NCI-H187 (cell line): ENCODE measurements at places on chromosomes 5 and 9.

GRCh38 chr5:33944543-33945132, 8.5 kb downstream of the RXFP3 start:
- DNase-seq, result no peak

GRCh38 chr9:130239741-130240241, 25.8 kb upstream of the HMCN2 start:
- DNase-seq, result no peak

DNA sequence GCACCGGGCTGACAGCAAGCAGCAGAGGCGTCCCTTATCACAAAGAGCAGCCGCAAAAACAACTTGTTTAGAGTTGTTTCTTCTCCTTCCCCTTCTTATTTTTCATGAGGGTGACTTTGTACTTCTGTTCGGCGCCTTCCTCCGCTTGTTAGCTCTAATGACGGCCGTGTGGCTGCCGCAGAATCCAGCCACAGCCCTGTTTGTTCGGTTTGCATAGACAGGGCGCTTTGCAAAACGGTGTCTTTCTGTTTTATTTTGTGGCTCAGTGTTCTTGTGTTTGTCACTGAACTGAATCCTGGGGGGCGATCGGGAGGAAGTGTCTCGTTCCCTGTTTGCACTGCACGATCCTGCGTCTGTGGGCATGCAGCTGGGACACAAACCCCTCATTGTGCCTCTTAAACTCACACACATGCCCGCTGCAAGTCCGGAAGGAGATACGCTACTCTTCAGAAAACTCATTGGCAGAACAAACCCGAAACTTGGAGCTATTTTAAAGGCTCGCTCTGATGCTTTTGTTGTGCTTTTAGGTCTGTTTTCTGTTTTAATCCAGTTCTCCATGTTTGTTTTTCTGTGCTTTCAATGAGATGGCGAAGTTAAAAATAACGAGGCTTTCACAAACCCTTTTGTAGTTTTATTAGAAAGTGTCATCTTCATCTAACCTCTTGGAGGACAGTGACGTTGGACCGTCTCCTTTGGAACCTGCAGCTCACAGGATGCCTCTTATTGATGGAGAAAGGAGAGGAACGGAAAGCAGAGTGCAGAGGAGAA, 213.9 kb downstream of the IRX2 start:
- no peak for DNase-seq

DNA sequence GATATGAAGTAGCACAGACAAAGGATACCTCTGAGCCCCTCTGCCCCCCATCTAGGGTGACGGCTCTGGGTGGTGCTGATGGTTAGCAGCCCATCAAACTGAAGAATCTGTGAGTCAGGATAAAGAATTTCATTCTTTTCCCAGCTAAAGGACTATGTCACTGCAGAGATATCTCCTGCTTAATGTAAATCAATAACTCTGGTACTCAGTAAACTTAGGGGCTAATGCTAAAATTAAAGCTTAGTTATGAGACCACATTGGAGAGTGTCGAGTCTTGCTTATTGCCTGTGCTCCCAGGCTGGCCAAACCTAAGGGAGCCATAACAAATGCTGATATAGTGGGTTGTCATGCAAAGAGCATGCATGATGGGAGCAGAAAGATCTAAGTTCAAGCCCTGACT, 25.6 kb upstream of the ACTBL2 start:
- no peak for DNase-seq

GRCh38 chr5:56313596-56313995, 80.5 kb upstream of the ANKRD55 start:
- DNase-seq, result no peak

DNA sequence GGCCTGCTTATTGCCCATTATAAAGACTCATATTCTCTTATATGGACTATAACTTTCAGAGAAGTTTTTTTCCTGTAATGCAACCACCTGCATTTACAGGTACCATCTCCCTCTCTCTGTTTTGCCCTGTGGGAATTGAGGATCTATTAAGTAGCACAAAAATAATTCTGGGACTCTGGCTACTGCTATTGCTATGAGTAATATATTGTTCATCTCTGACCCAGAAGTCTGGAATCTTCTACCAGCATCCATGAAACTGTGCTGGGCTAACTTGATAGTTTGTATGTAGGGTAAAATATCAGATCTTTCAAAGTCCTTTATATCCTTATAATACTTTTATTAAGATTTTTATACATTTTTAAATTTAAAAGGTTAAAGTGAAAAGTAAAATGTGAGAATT, 607.2 kb downstream of the EFNA5 start:
- no peak for DNase-seq

DNA sequence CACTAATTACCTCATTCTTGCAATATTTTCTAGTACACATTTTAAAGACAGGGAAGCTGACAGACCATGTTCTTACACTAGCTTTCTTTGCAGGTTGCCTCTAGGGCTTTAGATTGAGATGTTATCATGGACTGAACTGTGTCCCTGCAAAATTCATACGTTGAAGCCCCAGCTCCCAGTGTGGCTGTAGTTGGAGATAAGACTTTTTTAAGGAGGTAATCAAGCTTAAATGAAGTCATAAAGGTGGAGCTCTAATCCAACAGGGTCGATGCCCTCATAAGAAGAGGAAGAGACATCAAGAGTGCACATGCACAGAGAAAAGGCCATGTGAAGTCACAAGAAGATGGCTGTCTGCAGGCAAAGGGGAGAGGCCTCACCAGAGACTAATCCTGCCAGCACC, 471.2 kb upstream of the ACTBL2 start:
- DNase-seq, result no peak

DNA sequence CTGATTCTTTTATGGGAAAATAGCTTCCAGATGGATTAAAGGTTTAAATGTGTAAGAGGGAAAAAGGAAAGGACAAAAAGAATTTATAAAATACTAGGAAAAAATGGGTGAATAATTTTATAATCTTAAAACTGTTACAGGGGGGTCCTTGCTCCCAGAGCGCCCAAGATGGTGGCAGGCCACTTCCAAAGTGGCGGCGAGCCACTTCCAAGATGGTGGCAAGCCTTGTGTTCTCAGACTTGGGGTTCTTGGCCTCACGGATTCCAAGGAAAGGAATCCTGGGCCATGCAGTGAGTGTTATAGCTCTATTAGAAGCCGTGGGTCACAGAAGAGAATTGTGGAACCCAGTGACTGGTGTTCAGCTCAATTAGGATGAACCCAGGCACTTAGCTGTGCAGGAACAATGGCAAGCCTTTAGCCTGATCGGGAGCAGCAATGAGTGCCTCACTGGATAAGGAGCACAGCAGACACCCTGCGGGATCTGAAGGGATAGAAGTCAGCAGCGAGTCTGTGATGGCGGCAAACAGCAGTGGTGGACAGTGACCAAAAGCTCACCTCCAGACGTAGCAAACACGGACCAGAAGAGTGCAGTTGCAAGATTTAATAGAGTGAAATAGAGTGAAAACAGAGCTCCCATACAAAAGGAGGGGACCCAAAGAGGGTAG, 83.2 kb upstream of the SNCAIP start:
- DNase-seq, result no peak

DNA sequence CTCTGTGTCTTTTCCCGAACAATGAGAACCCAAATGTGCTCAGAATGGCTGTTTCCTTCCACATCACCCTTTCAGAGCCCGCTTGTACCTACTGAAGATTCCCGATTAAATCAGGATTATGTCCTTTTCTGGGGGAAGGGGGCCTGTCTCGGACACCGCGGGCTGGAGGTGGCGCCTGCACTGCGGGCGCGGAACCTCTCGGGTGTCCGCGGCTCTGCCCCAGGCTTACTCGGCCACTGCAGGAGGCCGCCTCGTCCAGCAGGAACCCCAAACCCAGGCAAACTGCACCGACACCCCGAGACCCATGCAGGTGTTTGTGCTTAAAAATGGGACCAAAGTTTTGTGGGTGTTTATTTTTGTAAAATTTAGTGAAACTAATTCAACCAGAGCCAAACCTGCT, 8.6 kb upstream of the TMEM250 start:
- DNase-seq, result no peak

- peak; percentile 68 for DNase-seq
Measured at GRCh38 chr5:72611118-72611730, 104.0 kb upstream of the ZNF366 start.

GRCh38 chr9:4755026-4755609, 14.1 kb upstream of the AK3 start:
- no peak for DNase-seq

GRCh38 chr9:1008216-1008615, 31.8 kb downstream of the DMRT3 start:
- DNase-seq, result no peak

DNA sequence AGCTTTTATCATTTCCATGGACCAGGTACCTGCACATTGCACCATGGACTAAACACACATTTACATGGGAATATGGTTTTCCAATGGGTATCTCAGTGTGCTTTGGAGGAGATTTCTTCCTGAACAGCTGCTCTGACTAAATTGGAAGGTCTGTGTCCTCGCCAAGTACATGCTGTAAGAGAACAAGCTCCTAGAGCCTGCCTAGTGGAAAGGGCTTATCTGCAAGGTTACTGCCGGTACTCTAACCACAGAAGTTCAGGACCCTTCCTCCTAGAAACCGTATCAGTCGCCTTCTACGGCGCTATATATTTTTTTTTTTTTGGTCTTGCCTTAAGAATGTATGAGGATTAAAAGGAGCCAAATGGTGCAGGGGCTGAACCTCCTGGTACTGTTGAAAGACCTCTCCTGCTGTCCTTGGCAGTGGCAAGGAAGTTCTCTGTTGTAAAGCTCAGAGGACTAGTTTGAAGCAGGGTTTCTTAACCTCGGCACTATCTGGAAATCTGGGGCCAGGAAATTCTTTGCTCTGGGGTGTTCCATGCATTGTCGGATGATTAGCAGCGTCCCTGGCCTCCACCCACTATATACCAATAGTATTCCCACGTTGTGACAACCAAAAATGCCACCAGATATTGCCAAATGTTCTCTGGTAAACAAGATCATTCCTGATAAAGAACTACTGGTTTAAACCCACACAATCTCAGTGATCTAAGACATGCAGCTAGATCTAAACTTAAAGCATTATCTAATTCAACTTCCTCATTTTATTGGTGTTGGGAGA, 107.4 kb downstream of the FBXO38 start:
- no peak for DNase-seq

- DNase-seq, result no peak
Measured at GRCh38 chr9:75505654-75506053, 384.8 kb upstream of the PCSK5 start.

DNA sequence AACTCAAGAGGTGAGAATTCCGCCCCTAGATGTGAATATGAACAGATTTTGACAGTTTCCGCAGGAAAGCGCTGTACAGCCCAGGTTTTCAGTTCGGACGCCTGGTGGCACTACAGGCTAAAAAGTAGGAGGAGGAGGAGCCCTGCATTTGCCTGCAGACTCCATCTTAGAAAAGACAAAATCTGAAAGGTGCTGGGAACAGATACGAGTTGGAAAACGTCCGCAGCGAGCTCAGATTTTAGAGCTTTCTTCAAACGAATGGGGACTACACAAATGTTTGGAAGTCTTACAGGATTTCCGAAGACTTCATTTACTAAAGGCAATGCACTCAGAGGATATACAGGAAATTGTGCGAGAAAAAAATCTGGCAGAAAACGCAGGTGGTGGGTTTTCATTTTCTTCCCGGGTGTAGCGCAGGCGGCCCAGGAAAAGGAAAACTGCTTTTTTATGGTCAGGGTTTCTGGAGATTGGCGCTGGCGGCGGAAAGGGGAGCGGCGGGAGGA, 9.9 kb upstream of the PCDHB2 start:
- DNase-seq, result peak; percentile 78

- DNase-seq, result peak; percentile 10
Measured at GRCh38 chr5:14870337-14871213, 1.0 kb downstream of the ANKH start.

DNA sequence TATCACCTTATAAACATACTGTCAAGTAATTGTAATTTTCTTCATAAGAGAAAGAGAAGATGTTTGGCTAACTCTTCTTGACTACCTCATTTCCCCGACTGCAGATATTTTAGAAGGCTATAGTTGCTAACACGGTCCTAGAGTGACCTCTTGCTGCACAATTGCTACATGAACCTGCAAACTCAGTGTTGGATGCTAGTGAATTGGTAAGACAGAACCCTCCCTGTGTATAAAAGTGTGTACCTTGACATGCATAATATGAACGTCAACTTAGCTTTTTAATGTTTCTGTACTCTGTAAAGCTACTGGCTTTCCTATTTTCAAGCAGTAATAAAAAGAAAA, 46.7 kb upstream of the CER1 start:
- DNase-seq, result no peak

- DNase-seq, result no peak
Measured at GRCh38 chr5:139709582-139710318, 61.6 kb downstream of the CXXC5 start.

DNA sequence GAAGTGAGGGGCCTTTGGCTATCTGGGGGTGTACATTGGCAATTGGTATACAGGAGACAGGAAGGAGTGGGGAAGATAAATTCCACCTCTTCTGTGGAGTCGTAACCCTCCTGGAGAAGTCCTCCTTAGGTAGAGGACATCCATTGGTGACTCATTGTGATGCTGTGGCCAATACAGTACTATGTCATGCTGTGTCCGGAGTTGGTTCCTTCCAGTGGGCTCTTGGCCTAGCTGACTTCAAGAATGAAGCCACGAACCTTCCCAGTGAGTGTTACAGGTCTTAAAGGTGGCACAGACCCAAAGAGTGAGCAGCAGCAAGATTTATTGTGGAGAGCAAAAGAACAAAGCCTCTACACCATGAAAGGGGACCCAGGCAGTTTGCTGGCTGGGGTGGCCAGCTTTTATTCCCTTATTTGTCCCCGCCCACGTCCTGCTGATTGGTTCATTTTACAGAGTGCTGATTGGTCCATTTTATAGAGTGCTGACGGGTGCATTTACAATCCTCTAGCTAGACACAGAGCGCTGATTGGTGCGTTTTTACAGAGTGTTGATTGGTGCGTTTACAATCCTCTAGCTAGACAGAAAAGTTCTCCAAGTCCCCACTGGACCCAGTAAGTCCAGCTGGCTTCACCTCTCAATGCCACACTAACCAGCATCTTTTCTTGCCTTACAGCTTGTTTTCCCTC, 37.3 kb upstream of the FBP1 start:
- no peak for DNase-seq

- no peak for DNase-seq
Measured at GRCh38 chr5:173291722-173292658, 36.2 kb downstream of the STC2 start.

- no peak for DNase-seq
Measured at GRCh38 chr5:106833517-106833916, 837.2 kb downstream of the EFNA5 start.

DNA sequence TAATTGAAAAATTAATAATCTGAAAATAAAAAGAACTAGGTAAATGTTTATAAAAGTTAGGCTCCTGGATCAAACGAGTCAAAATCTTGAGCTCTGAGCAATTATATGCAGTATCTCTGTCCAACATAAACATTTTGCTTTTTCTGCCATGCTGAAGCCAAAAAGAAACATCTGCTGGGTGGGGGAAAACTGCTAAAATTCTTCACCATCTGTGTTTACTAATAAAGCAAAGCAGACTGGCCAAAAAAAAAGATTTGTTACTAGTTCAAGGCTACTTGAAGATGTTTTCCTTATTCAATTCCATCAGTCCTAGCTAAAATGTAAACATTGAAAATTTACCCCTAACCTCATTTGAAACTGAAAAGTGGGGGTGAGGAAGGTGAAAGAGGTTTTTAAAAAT, 29.7 kb downstream of the GTF3C4 start:
- DNase-seq, result no peak
